Lower leg skin (tissue), 4 donors: ENCODE measurements at places on chromosomes 5 and 9. TPM values are rescaled to one million over a fixed set of nuclear protein-coding genes. Genes with fewer than 3 reads are reported as not detected.

The WDR31 gene
- 1.3 TPM for total RNA-seq

The CMYA5 gene
- total RNA-seq: 6.4 TPM

The PTGER4 gene
- 22.9 TPM for total RNA-seq

The ABO gene
- 18.4 TPM for total RNA-seq

The ST8SIA4 gene
- total RNA-seq: 1.3 TPM

The NMRK1 gene
- total RNA-seq: 43.5 TPM

The FOCAD gene
- total RNA-seq: 31.2 TPM
